ENCODE measurements at places on chromosomes 2 and 18. TPM values are rescaled to one million over a fixed set of nuclear protein-coding genes. Genes with fewer than 3 reads are reported as not detected.

DNA sequence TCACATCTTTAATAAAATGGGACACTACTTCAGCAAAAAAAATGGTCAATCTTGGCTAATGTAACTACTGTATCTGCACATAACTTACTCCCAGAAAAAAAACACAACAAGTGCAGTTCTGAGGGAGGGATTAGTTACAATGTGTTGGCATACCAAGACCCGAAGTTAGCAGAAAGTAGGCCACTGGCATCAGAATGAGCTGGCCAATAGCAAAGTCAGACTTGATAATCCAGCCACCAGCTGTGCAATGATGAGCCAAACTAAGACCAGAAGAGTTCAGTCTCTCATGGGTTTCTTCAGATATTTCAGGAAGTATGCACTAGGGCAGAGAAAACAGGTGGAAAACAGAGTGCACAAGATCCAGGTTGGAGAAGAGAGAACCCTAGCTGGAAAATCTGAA is 65.3 kb downstream of the OLA1 start:
- DNase-seq, result no peak
- no peaks in the 10 kb centered on the region for H3K27me3 ChIP-seq
- H3K27ac ChIP-seq, result no peak overlapping the region
- no peaks in the 10 kb centered on the region for H3K36me3 ChIP-seq

Gene ANKRD36
- 10.7 TPM for total RNA-seq

Gene C2orf15
- 5.5 TPM for total RNA-seq

GRCh38 chr2:31137211-31138036 is 816 bp downstream of the GALNT14 start:
- H3K27ac ChIP-seq, result no peak overlapping the region
- H3K36me3 ChIP-seq, result no peaks in the 10 kb centered on the region

DNA sequence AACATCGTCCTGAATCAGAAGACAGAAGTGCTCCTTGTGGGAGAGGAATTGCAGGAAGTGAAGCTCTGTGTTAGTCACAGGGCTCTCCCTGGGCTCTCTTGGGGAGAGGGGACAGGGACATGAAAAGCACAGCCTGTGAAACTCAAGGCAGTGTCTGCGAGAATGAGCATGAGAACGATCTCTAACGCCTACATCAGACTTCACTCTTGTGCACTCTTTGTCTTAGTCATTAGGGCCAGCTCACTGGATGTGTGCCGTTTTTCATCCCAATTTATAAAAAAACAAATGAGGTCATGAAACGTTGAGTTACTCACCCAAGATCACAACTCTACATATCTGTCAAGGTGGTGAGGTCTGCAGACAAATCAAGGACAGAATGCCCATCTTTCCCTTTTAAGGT is 27.0 kb upstream of the TWIST2 start:
- H3K4me1 ChIP-seq, result peaks cover 5% of the 10 kb centered on the region
- no peak for DNase-seq
- no peaks in the 10 kb centered on the region for H3K36me3 ChIP-seq

DNA sequence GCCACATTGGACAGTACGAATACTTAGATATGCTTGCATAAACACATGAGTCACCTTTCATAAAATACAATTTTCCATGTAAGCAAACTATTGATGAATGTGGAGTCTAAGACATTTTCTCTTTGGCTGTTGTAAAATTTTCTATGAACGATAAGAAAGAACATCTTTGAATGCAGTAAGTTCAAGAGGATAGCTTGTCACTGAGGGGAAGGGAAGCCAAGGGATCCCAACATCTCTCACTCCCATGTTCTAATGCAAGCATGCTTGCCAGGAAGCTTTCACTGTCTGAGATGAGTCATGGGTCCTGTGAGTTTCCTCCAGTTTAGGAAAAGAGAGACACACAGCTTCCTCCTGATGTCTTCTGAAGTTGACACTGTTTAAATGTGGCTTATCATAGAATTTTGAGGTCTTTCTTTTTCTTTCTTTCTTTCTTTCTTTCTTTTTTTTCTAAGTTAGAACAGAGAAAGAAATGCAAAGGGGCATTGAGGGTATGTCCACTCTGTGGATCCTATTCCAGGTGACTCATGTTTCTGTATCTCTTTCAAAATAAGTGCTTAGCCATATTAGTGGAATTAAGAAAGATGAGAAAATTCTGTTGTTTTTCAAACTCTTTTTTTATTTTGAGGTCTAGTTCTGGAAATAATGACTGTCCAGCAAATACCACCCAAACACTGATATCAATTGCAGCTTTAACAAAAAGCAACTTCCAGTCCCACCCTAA is 146.6 kb downstream of the RDH14 start:
- no peaks in the 10 kb centered on the region for H3K4me1 ChIP-seq
- no peak for DNase-seq
- no peak overlapping the region for H3K27ac ChIP-seq
- no peak overlapping the region for H3K4me3 ChIP-seq
- H3K27me3 ChIP-seq, result no peaks in the 10 kb centered on the region
- no peaks in the 10 kb centered on the region for H3K36me3 ChIP-seq

Gene CHRND
- total RNA-seq, result not detected

DNA sequence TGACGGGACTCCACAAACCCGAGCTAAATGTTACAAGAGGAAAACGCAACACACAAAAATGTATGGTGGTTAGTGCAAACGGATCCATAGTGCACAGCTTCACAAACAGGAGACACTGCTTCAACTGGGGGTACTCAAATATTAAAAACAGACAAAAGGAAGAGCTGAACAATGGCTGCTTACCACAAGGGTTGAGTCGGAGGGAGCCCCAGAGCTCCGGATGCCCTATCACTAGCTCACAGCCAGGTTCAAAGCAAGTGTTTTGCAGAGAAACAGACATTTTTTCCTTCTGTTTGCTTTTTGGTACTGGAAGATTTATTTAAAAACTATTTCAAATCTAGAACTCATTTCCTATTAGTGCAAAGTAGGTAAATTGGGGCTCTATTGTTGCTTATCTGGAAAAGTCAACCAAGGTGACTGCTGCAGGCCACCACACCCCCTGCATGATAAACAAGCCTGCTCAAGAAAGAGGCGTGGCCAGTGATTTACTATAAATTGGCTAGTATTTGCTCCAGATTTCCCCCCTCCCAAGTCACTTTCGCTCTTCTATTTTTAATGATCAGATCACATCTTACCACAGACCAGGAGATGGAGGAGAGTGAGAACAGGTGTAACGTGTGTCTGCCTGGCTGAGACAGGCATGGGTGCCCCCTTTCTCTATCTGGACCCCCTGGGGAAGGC is 46.5 kb downstream of the ZAP70 start:
- H3K4me1 ChIP-seq, result no peaks in the 10 kb centered on the region
- H3K27ac ChIP-seq, result no peak overlapping the region
- no peaks in the 10 kb centered on the region for H3K27me3 ChIP-seq
- no peak overlapping the region for H3K4me3 ChIP-seq

- no peak overlapping the region for H3K27ac ChIP-seq
- no peak for DNase-seq
- no peaks in the 10 kb centered on the region for H3K27me3 ChIP-seq
Measured at GRCh38 chr18:78913395-78913794, 66.2 kb upstream of the SALL3 start.

All from H1 (cell line).